Epithelial cell of esophagus (primary cell): ENCODE measurements at places on chromosomes 5 and 9.

DNA sequence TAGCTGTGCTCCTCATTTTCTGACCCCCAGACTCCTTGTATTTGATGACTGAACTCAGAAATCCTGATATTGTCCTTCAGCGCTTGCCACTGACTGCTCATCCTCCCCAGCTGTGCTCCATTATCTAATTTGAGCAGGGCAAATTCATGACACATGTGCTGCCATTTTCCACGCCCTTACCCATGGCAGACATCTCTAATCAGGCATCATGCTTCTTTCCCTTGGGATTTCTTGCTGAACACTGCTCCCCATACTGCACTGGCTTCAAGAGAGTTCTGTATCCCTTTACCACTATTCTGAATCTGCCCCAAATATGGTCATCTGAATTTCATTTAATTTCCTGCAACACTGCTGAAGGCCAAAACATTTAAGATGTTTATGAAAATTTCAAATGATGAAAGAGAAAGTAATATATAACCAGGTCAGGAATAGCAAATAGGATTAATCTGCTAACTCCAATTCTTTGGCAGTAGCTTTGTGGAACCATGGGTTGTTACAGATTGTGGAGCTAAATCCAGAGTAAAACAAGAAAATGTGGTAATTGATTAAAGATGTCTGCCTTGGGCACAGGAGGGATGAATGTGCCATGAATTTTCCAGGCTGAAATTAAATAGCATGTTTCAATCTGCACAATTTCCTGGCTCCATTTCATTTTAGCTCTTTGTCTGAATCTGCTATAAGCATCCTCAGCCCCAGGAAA lies 93.6 kb downstream of the CYFIP2 start:
- no peak for DNase-seq

DNA sequence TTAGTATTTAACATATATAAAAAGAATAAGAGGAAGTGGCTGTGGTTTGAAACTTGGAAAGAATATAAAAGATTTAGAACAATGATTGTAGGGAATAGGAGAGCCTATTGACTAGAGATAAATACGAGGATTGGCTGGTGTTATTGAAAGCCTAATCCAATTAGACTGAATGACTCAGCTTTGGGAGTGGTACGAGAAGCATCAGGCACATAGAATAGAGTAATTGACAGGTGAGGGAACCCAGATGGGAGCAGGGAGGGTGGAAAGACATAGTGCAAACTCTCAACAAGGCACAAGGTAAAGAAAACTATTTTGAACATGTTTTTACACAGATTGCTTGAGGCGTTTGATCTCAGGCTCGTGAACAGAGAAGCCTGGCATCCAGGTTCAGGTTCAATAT lies 338.9 kb upstream of the KLF9 start:
- DNase-seq, result no peak

- DNase-seq, result peak; percentile 68
These were observed 62.8 kb upstream of the SUB1 start for GRCh38 chr5:32522429-32523143.

DNA sequence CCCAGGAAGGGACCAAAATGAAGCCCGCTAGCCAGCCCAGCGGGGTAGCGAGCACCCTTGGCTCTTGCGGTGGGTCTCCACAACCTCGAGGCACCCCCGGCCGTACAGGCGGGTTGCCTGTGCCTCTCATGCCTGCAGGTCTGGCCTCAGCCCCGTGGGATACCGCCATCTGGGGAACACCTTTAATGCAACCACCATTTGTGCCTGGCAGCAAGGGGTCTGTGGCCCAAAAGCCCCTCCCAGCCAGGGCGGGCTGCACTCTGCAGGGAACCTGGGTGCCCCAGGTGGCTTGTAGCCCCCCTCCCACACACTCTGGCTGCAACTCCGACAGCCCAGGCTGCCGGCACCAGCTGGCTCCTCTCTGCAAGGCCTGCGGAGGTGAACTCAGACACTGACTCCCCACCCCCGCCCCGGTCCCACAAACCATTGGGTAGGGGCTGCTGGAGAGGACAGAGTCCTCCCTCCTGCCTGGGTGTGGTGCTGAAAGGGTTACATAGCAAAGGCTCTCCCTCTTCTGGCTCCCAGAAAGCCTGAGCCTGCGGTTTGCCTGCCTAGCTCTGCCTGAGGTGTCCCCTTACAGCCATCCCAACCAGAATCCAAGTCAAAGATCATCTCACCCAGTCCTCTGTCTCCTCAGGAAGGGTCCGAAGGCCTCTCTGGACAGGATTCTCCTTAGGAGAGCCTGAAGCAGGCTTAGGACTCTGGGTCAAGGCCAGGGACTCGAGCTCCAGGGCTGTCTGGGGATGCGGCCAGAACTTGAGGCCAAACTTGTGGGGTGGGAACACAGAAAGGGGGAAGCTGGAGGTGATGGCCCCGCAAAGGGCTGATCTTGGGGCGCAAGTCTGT lies 109.4 kb downstream of the PSD2 start:
- no peak for DNase-seq

DNA sequence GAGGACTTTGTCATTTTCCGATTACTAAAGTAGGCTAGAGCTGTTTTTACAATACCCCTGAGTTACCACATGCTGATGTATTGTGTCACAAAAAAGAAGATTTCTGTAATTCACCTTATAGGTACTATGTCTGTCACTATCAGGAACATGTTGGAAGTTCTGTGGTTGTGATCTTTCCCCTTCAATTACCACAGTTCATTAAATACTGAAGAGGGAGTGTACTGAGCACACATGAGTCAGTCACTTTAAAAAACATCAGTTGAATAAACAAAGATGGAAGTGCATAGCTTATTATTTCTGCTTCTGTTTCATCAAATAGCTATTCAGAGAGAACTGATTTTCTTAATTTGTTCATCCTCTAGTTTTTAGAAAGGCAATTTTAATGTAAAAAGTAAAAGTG lies 31.7 kb downstream of the AP3S1 start:
- peak; percentile 61 for DNase-seq
